ENCODE measurements at places on chromosomes 11 and 22. TPM values are rescaled to one million over a fixed set of nuclear protein-coding genes. Genes with fewer than 3 reads are reported as not detected.

The RASGRP2 gene
- polyA plus RNA-seq, result 22.2 TPM

The DKK3 gene
- 74.4 TPM for polyA plus RNA-seq

The OPCML gene
- not detected for polyA plus RNA-seq

DNA sequence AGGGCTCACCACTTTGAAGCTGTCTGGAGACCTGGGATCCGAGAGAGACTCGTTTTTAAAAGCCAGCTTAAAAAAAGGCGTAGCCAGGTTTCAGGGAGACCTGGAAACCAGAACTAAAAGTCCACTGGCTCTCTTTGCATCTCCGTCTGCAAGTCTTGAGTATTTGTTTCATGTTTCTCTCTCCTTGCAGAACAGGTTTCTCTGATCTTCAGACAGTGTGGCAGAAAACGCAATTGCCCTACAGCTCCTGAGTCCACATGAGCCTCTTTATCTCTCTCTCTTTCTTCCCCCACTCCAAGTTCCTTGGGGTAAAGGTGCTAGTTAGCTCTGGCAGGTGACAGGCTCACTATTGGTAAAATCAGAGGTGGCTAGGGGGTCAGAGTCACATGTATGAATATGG, 67.0 kb upstream of the AMPD3 start:
- peak; percentile 33 for DNase-seq

DNA sequence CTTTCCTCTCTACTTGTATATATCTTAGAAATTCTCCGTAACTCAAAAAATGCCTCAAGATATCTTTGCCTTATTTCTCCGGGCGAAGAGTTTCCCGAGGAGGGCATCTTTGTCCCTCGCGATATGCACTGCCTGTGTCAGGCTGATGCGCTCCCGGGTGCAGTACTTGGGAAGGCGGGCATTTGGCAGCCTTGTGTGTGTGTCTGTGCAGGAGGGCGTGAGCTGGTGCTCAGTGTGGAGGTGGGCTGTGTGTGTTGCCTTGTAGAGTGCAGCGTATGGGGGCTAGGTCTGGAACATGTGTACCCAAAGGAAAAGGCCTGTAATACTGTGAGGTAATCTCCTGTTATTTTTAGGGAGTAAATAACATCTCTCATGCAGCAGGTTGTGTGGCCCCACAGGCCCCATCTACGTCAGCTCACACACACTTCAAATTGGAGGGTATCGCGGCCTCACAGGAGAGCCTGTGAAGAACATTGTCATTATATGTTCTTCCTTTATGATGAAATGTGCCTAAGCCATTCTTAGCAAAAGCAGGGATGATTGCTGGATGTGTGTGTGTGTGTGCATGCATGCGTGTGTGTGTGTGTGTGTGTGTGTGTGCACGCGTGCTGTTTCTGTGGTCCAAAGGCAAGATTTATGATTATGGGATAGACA, 77.5 kb downstream of the KCNJ1 start:
- peak; percentile 27 for DNase-seq

The CCDC81 gene
- 2.1 TPM for polyA plus RNA-seq

The CNGA4 gene
- 0.85 TPM for polyA plus RNA-seq

DNA sequence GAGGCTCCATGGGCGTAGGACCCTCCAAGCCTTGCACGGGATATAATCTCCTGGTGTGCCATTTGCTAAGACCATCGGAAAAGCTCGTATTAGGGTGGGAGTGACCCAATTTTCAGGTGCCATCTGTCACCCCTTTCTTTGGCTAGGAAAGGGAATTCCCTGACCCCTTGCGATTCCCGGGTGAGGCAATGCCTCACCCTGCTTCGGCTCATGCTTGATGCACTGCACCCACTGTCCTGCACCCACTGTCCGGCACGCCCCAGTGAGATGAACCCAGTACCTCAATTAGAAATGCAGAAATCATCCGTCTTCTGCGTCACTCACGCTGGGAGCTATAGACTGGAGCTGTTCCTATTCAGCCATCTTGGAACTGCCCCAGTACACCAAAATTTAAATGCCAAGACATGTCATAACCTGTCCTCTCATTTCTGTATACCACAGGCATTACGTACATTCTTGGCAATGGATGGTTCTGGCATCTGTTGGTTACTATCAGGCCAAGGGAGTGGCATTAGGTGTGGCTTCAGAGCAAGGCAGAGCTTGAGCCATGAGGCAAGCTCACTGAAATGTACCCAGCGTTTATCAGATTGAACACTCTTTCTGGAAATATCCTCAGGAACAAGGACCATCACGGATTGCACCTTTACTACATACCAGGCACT, 95.4 kb upstream of the GALNT18 start:
- no peak for DNase-seq

DNA sequence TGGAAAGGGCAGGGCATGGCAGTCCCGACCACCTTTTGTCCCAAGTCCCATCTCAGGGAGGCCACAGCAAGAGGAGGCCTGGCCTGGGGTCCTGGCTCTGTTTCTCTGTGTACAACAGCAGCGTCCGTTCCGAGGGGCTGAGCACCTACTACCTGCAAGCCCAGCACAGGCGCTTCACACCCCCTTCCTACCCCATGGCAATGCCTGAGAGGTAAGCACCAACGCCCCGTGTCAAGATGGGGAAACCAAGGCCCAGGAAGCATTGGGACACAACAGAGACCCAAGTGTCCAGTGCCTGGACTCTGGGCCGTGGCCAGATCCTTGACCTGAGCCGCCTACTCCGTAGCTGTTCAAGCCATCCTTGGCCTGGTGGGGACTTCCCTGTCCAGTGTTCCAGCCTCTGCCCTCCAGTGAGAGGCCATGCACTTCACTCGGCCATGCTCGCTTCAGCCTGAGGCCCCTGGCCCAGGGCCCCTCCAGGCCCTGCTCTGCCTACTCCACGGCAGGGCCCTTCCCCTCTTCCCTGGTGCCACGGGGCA, 14.3 kb upstream of the TCF20 start:
- no peak for DNase-seq

The PDGFD gene
- 0.71 TPM for polyA plus RNA-seq

DNA sequence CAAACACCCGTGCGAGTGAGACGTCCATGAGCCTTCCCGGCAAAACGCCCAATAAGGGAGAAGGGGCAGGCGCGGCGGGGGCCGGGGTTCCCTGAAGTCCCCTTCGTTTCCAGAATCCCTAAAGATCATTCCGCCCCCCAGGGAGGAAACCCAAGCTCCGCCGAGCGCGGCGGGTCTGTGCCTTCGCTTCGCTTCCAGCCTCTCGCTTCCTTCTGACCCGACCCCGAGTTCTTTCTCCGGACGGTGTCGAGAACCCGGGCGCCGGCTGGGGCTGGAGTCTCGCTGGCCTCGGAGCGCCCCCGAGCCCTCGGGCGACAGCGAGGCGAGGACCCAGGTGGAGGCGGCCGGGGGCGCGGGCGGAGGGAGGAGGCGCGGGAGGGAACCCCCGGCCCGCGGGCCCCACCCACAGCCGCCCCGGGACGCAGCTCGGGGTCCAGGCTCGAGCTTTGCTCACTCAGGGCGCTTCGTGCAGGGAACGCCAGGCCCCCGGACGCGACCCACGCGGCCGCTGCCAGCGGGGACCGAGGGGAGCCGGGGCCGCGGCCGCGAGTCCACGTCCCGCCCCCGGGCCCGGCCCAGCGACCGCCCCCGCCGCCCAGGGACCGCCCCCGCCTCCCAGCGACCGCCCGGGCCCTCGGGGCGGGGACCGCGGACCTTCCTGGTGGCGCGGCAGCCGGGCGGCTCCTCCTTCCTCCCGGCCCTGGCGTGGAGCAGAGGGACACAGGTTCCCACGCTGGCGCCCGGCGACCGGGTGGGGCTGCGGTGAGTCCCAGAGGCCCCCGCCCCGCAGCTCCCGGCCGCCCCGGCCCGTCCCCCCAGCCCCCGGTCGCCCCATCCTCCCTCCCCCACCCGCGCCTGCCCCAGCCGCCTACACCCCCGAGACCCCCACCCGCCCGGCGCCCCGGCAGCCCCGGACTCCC, at the start of gene PGGHG:
TSS of gene PGGHG (plus strand) at position 649 of the 920 bp plus-strand sequence. CDS start 691 bp downstream, outside the sequence.
- DNase-seq, result peak; percentile 75

- DNase-seq, result no peak
Observed at GRCh38 chr22:30636226-30637077, 871 bp downstream of the SLC35E4 start.

The DDTL gene
- 4.4 TPM for polyA plus RNA-seq

DNA sequence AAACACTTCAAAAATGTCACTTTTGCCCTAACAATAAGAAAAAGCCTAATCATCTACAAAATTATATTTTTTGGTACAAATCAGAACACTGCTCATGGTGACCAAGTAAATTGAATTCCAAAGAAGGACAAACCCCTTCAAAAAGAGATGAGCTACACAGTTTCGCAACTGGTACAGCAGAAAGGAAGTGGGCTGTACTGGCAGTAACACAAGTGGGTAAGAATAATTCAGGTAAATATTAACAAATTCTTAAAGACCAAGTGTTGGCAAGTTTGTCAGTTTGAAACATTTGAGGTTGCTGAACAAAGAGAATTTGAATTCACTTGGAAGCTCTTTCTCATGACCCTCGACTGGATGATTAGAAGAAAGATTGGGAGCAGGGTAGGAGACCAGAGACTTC, 35.5 kb downstream of the MSANTD4 start:
- DNase-seq, result no peak

DNA sequence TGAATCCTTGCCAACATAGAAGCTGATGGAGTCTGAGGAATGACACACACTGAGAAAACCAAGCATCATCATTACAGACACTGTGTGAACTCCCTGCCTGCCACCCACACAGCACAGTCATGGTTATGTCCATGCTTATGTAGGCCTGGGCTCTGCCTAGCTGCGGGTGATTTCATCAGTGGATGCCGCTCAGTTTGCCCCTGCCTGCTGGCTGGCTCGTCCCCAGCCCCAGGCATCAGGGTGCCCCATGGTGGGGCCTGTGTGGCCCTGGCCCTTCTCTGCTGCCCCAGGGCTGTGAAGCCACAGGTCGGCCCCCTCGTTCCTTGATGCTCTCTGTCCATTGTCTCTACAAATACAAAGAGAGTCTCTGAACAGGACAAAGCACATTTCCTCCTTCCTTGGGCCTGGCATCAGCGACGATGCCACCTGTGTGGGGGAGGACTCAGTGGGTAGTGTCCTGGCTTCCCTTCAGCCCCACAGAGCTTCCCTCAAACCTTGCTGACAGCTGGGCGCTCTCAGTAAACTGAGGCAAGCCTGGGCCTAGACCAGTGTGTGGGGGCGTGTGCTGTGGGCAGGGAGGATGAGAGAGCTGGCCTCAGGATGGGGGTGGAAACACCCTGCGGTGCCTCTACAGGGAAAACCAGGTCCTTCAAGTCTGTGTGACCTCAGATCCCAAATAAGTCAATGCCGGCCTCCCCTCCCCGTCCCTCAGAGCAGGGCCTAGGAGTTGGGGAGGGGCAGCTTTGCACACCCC, 20.0 kb upstream of the TUB start:
- DNase-seq, result no peak

The OR4D5 gene
- not detected for polyA plus RNA-seq

DNA sequence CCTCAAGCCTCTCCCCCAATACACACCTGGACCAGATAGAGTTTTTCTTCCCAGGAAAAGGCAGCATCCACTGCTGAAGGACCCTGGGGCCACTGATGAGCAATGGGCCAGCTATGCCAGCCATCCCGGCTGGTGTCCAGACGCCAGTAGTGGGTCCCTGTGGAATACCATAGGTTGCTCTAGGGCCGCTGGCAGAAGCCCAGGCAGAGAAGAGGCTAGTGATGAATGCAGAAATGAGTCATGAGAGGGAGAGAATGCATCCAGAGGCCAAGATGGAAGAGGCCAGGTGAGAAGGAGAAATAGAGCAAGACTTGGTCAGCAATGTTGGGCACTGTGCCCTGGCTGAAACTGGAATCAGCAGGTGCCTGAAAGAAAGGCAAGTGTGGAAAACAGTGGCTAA, 8.9 kb downstream of the HPX start:
- DNase-seq, result no peak

DNA sequence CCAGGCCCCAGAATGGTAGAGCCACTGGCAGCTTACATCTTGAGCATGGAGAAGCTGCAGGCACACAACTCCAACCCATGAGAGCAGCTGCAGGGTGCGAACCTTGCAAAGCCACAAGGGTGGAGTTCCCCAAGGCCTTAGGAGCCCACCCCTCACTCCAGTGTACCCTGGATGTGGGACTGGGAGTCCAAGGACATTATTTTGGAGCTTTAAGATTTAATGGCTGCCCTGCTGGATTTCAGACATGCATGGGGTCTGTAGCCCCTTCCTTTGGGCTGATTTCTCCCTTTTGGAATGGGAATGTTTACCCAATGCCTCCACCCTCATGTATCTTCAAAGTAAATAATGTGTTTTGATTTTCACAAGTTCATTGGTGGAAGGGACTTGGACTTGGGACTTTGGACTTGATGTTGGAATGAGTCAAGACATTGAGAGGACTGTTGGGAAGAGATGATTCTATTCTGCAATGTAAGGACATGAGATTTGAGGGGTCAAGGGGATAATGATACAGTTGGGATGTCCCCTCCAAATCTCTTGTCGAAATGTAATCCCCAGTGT, 1.1 kb upstream of the KRTAP5-7 start:
- no peak for DNase-seq

DNA sequence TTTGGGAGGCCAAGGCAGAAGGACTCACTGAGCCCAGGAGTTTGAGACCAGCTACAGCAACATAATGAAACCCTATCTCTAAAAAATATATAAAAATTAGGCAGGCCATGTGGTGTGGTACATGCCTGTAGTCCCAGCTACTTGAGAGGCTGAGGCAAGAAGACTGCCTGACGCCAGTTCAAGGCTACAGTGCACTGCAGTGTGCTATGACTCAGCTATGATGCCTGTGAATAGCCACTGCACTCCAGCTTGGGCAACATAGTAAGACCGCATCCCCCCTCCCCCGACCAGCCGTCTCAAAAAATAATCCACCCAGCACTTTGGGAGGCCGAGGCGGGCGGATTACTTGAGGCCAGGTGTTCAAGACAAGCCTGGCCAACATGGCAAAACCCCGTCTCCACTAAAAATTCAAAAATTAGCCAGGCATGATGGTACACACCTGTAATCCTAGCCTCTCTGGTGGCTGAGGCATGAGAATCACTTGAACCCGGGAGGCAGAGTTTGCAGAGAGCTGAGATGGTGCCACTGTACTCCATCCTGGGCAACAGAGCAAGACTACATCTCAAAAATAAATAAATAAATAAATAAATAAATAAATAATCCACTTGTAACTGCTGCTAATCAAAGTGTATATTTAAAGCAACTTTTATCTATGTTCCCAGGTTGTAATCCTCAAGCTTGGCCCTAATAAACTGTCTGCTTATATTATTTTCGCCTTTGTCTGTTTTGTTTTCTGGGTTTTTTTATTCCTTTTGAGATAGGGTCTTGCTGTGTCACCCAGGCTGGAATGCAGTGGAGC, 7.8 kb downstream of the HPS5 start:
- DNase-seq, result no peak

The MMP12 gene
- polyA plus RNA-seq, result 2.5 TPM

GRCh38 chr11:116379185-116379828, 393.5 kb downstream of the BUD13 start:
- peak; percentile 78 for DNase-seq

DNA sequence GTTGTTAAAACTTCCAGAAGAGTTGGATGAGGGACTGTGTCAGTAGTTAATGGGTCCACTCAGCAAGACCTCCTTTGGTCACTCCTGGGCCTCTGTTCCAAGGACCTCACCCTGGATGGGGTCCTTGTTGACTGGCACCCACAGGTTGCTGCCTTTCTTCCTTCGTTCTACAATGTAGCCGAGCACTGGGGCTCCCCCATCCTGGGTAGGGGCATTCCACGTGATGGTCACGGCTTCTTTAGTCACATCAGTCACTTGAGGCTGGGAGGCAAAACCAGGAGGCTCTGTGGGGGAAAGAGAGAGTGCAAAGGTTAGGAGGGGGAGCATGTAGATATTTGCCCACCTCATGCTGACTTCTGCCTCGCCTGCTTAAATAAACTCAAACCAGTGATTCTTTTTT, 12.0 kb downstream of the TMEM86A start:
- no peak for DNase-seq

- DNase-seq, result no peak
Observed at GRCh38 chr11:68939583-68940555, 36.2 kb downstream of the IGHMBP2 start.

The CCDC157 gene
- polyA plus RNA-seq, result 6.0 TPM

The CASP5 gene
- polyA plus RNA-seq, result 0.41 TPM

GRCh38 chr11:117410861-117411710, 83.4 kb downstream of the CEP164 start:
- no peak for DNase-seq
